Lower leg skin (tissue), 4 donors: ENCODE measurements at places on chromosomes 11 and 22.
A peak's percentile ranks its signal among the peaks of the same experiment; 100 is the strongest.

DNA sequence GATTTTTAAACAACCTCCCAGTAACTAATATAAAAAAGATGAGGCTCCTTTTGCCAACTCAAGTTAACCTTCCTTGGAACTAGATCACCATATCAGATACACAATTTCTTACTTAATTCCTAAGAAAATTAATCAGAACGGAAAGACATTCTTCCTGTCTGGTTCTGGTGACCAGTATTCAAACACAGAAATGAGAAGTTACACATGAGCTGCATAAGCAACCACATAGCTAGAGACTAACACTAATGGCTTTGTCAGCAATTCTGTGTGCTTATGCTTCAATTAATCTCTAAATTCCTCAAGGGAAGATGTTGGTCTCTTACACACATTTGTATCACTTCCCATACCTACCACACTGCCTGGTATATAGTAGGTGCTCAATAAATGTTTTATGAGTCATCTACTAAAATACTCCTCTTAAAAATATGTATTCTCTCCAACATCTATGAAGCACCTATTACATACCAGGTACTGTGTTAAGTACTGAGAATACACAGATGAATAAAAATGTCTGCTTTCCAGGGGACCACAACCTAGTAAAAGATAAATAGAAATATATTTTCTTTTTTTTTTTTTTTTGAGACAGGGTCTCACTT lies 54.5 kb downstream of the GAB2 start:
- no peak for DNase-seq

GRCh38 chr22:46653596-46653995 lies 33.4 kb downstream of the GRAMD4 start:
- DNase-seq = no peak

DNA sequence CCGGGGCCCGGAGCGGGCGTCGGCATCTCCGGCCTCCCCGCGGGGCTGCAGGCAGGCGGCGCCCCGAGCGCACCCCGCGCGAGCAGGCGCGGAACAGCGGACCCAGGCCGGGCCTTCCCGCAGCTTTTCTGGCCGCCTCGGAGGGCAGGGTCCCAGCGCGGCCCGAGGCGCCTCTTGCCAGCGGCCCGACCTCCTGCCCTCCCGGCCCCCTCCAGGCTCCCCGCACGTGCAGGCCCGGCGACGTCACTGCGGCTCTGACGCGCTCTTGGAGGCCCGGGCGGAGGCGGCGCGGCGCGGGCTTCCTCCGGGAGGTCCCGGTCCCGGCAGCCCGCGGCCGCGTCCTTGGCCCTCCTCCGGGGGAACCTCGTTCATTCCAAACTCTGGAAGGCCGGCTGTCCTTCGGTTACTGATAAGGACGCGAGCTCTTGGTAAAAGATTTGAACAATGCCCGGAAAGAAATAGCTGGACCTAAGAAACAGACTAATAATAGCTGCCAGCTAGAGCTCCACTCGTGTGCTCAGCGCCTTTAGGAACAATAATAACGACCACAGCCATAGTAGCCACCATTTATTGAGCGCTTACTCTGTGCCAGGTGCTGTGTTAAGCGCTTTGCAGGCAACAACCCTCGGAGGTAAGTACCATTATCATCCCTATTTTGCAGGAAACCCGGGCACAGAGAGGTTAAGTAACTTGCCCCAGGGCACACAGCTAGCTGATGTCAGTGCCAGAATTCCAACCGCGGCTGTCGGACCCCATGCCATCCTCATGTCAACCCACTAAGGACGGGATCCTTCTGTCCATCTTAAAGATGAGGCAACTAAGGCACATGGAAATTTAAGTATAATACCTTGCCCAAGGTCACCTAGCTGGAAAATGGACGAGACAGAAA lies 39.1 kb upstream of the CREB3L1 start:
- peak; percentile 40 for DNase-seq

- DNase-seq = no peak
Observed at GRCh38 chr11:134592391-134592990, 180.4 kb upstream of the B3GAT1 start.

GRCh38 chr11:5690736-5691135 lies 1.1 kb downstream of the TRIM22 start:
- DNase-seq = no peak

- no peak for DNase-seq
Observed at GRCh38 chr11:106988151-106989077, 29.9 kb downstream of the GUCY1A2 start.

DNA sequence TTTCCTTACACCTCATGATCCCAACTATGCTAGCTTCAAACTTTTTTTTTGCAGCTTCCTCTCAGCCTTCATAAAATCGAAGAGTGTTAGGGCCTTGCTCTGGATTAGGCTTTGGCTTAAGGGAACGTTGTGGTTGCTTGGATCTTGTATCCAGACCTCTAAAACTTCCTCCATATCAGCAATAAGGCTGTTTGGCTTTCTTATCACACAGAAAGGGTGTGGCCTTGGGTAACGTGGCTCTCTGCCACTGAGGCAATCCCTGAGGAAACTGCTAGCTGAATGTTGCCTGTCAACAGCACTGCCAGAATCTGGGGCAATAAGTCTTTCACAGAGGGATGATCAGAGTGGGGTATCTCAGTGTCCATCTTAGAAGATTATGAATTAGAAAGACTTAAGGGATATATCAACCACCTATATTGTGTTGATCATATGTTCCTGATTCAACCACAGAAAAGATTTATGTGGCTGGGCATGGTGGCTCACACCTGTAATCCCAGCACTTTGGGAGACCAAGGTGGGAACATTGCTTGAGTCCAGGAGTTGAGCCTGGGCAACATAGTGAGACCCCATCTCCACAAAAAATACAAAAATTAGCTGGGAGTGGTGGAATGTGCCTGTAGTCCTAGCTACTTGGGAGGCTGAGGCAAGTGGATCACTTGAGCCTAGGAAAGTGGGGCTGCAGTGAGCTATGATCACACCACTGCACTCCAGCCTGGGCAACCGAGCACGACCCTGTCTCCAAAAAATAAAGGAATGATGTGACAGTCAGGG lies 12.5 kb upstream of the CUL5 start:
- no peak for DNase-seq

DNA sequence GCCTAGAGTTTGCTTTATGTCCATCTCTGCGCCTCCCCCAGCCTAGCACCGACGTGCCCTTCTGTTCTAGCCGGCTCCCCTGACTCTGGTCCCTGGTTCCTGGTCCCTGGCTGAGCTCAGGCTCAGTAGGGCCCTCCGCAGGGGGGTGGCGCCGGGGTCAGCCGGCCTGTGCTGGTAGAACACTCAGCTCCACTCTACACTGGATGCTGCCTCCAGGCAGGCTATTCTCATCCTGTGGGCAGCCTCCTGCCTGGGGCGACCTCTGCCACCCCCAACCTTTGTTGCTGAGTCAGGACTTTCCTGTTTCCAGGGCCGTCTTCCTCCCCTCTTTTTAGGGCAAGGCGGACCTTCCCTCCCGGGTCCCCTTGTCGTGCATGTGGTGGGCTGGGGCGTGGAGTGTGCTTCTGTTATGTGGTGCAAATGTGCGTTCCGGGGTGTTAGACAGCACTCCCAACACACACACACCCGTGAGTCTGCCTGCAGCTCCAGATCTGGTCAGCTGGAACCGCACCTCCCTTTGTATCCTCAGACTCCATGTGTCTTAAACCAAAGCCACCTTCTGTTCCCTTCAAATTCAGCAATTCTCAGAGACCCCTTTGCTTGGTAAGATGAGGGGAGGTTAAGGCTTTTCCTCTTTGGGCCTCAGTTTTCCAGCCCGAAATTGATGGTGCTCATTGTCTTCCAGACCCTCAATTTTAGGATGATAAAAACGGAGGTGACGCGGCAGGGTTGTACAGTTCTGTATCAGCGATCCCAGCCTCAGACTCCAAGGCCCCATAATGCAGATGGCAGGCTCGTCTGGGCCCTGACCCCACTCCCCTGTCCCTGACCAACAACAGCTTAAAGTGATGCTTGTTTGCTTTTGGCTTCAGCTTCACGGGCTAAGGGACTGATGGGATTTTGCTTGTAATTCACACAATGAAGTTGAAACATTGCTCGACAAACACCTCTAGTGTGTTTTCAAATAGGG lies 1327.9 kb downstream of the BRD1 start:
- DNase-seq = no peak

- no peak for DNase-seq
Observed at GRCh38 chr11:116725434-116726221, 47.2 kb downstream of the BUD13 start.

- no peak for DNase-seq
Observed at GRCh38 chr11:111554532-111554931, 14.0 kb downstream of the LAYN start.

GRCh38 chr22:17867160-17867785 lies 93.0 kb upstream of the BID start:
- DNase-seq = no peak

DNA sequence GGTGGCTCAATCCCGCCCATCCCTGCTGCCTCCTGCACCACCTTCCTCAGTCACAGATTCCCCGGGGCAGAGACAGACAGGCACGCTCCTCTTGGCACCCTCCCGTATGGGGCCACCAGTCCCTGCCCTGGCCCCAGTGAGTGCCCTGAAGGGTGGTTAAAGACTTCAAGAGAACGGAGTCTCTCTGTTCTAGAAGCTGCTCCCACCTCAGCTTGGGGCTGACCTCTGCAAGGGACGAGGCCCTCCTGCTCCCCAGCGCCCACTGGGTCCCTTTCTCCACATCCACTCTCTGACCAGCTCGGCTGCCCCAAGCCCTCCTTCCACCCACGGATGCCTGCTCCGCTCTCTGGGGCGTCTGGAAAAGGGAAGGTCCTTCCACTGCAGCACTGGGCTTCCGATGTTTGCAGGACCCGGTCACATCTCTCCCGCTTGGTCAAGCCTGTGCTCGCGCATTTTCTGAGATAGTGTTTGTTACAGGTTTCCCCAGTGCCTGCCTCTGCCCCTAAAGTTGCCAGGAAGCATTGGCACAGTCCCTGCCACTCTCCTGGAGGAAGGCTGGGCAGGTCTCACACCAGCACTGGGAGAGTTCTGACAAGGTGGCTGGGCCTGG lies 1487.9 kb downstream of the TBC1D22A start:
- DNase-seq = peak; percentile 78

- no peak for DNase-seq
Observed at GRCh38 chr22:35045451-35045850, 20.5 kb upstream of the ISX start.

- no peak for DNase-seq
Observed at GRCh38 chr11:46381819-46382645, 563 bp downstream of the MDK start.

- peak; percentile 43 for DNase-seq
Observed at GRCh38 chr11:131681920-131682319, 311.5 kb downstream of the NTM start.

- no peak for DNase-seq
Observed at GRCh38 chr22:42863349-42863961, 6.4 kb upstream of the ARFGAP3 start.

DNA sequence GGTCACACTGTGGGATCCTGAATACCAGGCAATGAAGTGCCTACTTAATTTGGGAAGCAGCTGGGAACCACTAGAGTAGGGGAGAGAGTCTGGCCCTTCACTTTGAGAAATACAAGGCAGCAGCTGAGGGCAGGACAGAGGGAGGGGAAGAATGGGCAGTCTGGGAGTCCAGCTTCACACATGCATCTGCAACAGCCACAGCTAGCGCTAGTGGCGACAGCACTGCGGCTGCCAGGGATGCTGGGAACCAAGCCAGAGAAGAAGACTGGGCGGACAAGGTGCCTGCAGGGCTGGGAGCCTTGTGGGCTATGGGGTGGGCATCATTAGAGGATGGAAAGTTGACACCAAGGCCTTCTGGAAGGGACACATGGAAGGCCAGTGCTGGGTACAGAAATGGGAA lies 15.8 kb downstream of the SCUBE2 start:
- no peak for DNase-seq

- DNase-seq = no peak
Observed at GRCh38 chr22:30892286-30892685, 76.3 kb downstream of the MORC2 start.

GRCh38 chr11:117345039-117345438 lies 17.4 kb downstream of the CEP164 start:
- DNase-seq = no peak

GRCh38 chr11:15884777-15885540 lies 471.4 kb downstream of the SOX6 start:
- DNase-seq = no peak

DNA sequence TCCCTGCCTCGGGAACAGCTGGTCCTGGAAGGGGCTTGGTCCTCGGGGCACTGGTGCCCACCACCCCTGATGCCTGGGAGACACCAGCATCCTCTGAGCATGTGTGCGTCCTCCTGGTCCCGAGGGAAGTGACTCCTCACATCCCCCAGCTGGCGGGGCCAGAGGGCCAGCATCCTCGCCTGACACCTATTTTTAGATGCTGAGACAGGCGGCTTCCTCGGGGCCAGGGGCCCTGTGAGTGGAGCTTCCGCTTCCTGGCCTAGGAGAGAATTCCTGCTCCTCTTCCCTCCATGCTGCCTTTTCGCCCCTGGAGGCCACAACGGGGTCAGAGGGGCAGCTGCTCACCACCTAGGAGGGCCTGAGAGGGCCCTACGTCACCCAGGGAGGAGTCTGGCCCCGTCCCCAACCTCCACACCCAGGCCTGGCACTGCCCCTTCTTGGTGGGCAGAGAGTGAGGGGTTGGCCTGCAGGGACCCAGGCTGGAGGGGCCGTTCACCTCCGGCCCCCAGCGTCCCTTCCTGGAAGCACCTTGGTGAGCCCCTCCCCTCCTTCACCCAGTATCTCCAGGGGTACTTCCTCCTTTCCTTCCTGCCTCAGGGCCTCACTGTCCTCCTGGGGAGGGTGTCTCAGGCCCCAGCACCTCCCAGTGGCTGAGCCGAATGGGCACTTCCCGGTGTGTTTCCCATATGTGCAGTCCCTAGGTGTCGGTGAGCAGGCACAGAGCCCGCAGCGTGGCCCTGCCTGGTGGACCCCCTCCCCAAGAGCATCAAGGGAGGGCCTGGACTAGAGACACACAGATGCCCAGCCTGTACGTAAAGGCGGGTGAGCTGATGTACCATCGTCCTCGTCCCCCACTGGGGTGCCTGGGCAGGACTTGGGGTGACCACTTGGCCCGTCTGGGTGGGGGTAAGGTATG lies 6.1 kb downstream of the CD81 start:
- DNase-seq = no peak

- no peak for DNase-seq
Observed at GRCh38 chr11:43676933-43677332, 3.6 kb upstream of the HSD17B12 start.

DNA sequence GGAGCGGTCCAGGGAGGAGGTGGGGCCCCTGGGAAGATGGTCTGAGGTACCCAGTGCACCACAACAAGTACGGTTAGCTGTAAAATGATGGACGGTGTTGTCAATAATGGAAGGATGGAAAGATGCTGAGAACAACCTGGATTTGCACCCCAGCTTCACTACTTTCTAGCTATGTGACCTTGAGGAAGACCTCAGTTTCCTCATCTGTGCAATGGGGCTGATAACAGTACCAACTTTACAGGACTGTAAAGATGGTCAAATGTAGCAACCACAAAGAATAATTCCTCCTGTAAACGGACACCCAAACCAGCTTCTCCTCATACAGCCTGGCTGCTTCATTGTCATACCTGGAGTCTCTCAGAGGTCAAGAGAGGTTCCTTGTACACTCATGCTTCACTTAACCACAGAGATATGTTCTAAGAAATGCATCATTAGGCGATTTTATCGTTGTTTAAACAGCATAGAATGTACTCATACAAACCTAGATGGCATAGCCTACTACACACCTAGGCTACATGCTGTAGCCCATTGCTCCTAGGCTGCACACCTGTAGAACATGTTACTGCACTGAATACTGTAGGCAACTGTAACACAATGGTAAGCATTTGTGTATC lies 65.5 kb upstream of the LMO2 start:
- no peak for DNase-seq

- no peak for DNase-seq
Observed at GRCh38 chr11:68480193-68480592, 19.6 kb downstream of the PPP6R3 start.
